ENCODE measurements at places on chromosomes 4 and X. TPM values are rescaled to one million over a fixed set of nuclear protein-coding genes. Genes with fewer than 3 reads are reported as not detected.

Gene PIM2
- total RNA-seq: 279 TPM

Gene PRDX4
- 112 TPM for total RNA-seq

Gene CFAP299
- not detected for total RNA-seq

Gene HEPH
- 0.13 TPM for total RNA-seq

DNA sequence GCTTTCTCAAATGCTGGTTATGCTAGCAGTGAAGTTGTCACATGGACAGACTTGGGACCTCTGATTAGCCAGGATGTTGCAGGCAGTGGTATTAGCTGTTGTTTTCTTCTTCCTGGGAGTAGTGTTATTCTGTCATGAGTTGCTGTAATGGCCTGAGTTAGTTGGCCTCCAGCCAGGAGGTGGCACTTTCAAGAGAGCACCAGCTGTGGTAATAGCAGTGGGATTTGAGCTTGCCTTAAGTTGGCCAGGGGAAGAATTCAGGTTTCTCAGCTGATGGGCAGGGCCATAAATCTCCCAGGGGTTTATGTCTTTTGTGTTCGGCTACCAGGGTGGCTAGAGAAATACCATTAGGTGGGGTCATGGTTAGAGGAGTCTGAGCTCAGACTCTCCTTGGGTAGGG is 132.6 kb downstream of the GLUD2 start:
- DNase-seq: no peak

GRCh38 chr4:3406021-3406420 is 35.7 kb upstream of the HGFAC start:
- no peak for DNase-seq

GRCh38 chr4:48261281-48261680 is 8.4 kb downstream of the TEC start:
- no peak for DNase-seq
